T-helper 2 cell treated with Interferon-gamma antibody and Interleukin-4, amounts not matched to agents 5 μg/mL and 100 μg/mL, for 36 hours (primary cell): ENCODE measurements at places on chromosomes 3 and 15.

DNA sequence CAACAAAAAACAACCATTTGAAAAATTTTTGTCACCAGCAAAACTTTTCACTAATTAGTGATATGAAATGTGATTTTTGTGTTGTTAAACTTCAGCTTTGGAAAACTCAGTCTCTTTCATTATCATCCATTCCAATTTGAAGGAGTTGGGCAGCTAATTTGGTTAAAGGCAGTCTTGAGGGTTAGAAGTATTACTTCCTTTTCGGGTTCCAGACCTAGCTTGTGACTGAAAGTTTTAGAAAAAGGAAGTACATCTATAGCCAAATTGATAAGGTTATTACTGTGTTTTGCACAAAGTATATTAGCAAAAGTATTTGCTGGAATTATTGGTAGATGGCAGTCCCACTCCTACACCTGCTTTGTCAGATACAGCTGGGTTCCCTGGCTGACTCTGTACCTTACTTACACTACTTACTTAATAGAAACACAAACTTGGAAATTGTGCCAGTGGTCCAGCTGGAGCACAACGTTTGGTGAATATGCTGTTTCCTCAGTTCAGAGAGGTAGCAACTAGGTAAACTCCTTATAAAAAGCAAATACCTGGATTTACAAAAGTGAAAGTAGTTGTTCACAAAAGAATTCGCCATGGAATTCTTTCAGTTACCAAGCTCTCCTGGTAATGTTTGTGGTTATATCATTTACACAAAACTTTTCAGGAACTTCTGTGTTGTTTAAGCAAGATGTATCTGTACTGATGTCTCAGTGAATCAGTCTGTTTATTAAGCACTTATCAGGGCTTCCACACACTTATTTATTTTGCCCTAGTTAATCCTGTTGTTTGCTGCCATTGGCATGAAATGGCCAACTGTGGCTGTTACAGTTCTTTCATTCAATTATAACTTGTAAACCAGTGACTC is 31.6 kb downstream of the TIPARP start:
- no peak overlapping the region for H3K4me3 ChIP-seq
- H3K4me1 ChIP-seq = peaks cover 35% of the 10 kb centered on the region
- H3K27ac ChIP-seq = no peak overlapping the region

DNA sequence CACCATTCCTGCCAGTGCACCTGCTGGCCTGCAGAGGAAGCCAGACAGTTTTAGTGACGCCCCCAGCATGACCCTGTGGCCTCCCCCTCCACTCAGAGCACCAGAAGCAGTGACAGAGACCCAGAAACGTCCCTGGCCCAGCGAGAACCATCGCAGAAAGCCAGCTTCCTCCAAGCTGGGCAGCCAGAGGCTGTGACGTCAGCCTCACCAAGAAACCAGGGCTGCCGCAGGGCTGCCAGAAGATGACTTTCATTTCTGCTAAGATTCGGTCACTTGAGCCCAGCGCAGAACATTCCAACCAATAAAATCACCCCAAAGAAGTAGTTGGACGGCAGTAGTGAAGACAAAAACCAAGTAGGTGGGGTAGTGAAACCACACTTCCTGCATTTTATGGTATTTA is 29.6 kb upstream of the RPL32 start:
- peaks cover 23% of the 10 kb centered on the region for H3K27me3 ChIP-seq
- no peak for DNase-seq
- no peaks in the 10 kb centered on the region for H3K36me3 ChIP-seq
- H3K4me3 ChIP-seq = peak overlapping the region; percentile 41
- peaks cover 10% of the 10 kb centered on the region for H3K4me1 ChIP-seq

GRCh38 chr3:25520926-25521559 is 93.0 kb downstream of the RARB start:
- H3K4me3 ChIP-seq = no peak overlapping the region
- H3K27me3 ChIP-seq = peaks cover 2% of the 10 kb centered on the region
- H3K36me3 ChIP-seq = no peaks in the 10 kb centered on the region
- H3K4me1 ChIP-seq = no peaks in the 10 kb centered on the region

DNA sequence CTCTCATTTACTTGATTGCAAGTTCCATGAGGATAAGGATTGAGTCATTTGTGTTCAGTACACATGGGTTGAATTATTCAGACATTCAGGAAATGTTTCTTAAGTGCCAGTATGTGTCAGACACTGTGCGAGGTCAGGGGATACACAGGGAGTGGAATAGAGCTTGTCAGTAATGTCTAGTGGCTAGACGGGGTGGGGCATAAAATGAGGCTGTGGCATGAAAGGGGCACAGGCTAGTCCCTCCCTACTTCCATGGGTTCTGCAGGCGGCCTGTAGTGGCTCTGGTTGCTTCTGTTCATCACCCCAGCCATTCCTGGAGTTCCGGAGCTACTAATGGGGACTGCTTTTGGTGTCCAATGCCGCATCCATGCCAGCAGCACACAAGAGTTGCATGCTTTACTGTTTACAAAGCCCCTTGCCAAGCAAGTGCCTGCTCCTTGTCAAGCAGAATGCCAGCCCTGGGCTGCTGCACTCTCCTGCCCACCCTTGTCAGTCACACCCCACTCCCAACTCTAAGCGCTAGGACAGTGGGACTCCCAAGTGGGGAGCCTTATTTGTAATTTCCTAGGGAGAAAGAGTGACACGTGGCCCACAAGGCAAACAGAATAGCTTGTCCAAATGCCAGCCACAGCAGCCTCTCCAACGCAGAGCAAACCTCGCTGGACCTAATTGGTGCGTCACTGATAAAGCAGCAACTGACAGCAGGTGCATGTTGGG is 70.8 kb downstream of the RAB11A start:
- no peaks in the 10 kb centered on the region for H3K36me3 ChIP-seq
- no peak overlapping the region for H3K27ac ChIP-seq
- no peak overlapping the region for H3K4me3 ChIP-seq
- H3K4me1 ChIP-seq = peaks cover 15% of the 10 kb centered on the region
- peaks cover 20% of the 10 kb centered on the region for H3K27me3 ChIP-seq

- H3K4me1 ChIP-seq = peaks cover 22% of the 10 kb centered on the region
- H3K4me3 ChIP-seq = no peak overlapping the region
- DNase-seq = peak; percentile 69
- H3K27me3 ChIP-seq = no peaks in the 10 kb centered on the region
- H3K36me3 ChIP-seq = no peaks in the 10 kb centered on the region
- no peak overlapping the region for H3K27ac ChIP-seq
These were observed 91.7 kb upstream of the FGF12 start for GRCh38 chr3:192819001-192819569.

DNA sequence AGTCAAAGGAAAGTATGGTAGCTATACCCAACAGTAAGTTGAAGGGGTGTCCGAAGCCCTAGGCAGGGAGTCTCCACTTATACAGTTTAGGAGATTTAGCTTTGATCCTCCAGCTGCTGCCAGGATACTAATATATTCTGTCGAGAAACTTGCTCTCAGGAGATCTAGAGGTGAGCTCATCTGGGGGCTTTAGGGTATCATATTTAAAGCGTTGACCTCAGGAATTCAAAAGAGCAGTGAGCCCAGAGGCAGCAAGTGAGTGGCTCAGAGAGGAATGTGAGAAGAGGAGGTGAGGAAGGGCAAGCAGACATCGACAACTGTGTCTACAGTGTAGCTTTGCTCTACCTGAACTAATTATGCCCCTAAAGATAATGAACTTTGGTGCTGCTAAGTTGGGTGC is 245.1 kb upstream of the LRTM1 start:
- H3K4me1 ChIP-seq = no peaks in the 10 kb centered on the region
- H3K27ac ChIP-seq = no peak overlapping the region
- H3K36me3 ChIP-seq = no peaks in the 10 kb centered on the region
- no peaks in the 10 kb centered on the region for H3K27me3 ChIP-seq

- H3K4me3 ChIP-seq = no peak overlapping the region
- no peaks in the 10 kb centered on the region for H3K4me1 ChIP-seq
- H3K27ac ChIP-seq = no peak overlapping the region
- no peak for DNase-seq
These were observed 287.6 kb downstream of the BCHE start for GRCh38 chr3:165549665-165550064.

DNA sequence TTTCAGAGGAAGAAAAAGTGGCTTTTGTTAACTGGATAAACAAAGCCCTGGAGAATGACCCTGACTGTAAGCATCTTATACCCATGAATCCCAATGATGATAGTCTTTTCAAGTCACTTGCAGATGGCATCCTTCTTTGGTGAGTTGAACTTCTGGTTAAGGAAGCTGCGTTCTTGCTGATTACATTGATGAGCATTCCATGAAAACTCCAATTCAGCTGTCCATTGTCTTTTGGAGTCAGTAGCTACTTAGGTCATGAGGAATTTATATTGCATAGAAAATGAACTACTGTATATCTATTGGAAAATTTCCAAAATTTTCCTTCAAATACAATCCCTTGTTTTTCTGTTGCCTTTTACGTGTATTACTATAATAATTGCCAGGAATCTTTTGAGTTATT is 47.7 kb upstream of the TRPC1 start:
- H3K27me3 ChIP-seq = no peaks in the 10 kb centered on the region
- H3K4me3 ChIP-seq = no peak overlapping the region
- no peak for DNase-seq
- H3K4me1 ChIP-seq = no peaks in the 10 kb centered on the region
- no peaks in the 10 kb centered on the region for H3K36me3 ChIP-seq

GRCh38 chr15:60213377-60214000 is 184.3 kb downstream of the ANXA2 start:
- H3K27me3 ChIP-seq = peaks cover 27% of the 10 kb centered on the region
- no peak overlapping the region for H3K4me3 ChIP-seq
- H3K36me3 ChIP-seq = no peaks in the 10 kb centered on the region
- no peak for DNase-seq
- H3K4me1 ChIP-seq = no peaks in the 10 kb centered on the region

DNA sequence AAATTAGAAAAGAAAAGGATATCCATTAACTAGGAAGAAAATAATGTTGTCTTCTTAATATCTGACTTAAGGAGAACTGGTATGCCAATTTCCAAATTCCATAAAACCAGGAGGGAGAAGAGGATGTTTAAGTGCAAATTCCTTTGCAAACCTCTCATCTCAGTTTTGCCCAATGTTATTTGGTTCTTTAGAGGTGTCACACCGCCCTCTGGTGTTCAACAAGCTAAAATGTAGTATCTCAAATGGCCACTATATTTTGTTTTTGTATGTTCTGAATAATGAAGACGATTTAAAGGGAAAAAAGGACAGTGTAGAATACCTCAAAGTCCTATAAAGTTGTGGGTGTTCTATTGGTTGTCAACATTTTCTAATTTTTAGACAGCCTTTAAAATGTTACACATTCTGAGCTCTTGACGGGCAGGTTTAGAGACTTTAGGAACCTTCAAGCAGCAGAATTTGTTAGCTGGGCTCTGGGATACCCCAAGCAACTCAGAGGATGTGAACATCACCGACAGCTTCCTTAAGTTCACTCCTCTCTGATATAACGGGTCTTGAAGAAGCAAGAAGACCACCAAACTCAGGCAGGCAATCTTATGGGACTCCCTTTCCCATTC is 458.3 kb downstream of the MFSD1 start:
- no peak overlapping the region for H3K27ac ChIP-seq
- no peaks in the 10 kb centered on the region for H3K4me1 ChIP-seq
- no peaks in the 10 kb centered on the region for H3K36me3 ChIP-seq

GRCh38 chr15:82146990-82147461 is 101.2 kb upstream of the MEX3B start:
- H3K36me3 ChIP-seq = peaks cover 9% of the 10 kb centered on the region
- no peak for DNase-seq
- H3K27me3 ChIP-seq = no peaks in the 10 kb centered on the region
- no peak overlapping the region for H3K4me3 ChIP-seq
- H3K27ac ChIP-seq = no peak overlapping the region
- H3K4me1 ChIP-seq = no peaks in the 10 kb centered on the region

GRCh38 chr3:175127075-175127662 is 268.0 kb downstream of the NAALADL2 start:
- H3K36me3 ChIP-seq = no peaks in the 10 kb centered on the region
- H3K4me3 ChIP-seq = no peak overlapping the region
- DNase-seq = no peak
- no peaks in the 10 kb centered on the region for H3K27me3 ChIP-seq
- no peak overlapping the region for H3K27ac ChIP-seq

DNA sequence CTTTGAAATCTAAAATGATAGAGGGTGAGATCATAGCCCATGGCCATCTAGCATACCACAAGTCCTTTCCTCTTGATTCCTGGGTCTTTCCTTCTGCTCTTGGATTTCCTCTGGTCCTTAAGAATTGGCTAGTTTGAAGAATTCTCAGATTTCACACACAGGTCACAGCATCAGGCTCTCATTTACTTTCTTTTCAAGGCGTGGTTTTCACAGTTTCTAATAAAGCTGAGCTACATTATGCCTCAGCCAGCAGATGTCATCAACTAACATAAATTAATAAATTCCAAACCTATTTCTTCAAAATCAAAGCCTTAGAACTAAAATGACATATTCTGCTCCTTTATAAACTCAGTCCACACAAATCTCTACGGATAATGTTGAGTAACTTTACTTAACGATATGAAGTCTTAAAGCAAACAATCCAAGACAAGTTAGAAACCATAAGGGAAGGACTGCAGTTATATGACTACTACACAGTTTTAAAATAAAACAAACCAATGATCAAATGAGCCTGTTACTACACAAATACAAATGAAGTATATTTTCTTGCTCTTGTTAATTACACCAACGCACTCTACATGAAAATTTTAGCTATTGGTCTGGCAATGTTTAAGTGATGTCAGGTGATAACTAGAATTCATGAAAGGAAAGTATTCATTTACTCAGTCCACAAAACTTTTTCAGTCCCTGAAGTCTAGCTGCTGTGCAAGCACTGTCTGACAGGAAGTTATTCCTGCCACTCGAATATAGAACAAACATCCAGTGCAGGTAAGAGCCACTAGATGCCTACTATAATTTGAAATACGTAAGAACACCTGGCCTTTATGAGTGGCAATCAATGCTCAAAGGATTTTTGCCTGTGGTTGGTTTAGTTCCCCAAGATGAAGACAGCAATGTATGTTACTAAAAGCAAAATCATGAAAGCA is 9.2 kb downstream of the CCDC14 start:
- no peaks in the 10 kb centered on the region for H3K4me1 ChIP-seq
- H3K36me3 ChIP-seq = peaks cover 37% of the 10 kb centered on the region
- H3K27me3 ChIP-seq = no peaks in the 10 kb centered on the region
- H3K4me3 ChIP-seq = no peak overlapping the region
- H3K27ac ChIP-seq = no peak overlapping the region
- no peak for DNase-seq

DNA sequence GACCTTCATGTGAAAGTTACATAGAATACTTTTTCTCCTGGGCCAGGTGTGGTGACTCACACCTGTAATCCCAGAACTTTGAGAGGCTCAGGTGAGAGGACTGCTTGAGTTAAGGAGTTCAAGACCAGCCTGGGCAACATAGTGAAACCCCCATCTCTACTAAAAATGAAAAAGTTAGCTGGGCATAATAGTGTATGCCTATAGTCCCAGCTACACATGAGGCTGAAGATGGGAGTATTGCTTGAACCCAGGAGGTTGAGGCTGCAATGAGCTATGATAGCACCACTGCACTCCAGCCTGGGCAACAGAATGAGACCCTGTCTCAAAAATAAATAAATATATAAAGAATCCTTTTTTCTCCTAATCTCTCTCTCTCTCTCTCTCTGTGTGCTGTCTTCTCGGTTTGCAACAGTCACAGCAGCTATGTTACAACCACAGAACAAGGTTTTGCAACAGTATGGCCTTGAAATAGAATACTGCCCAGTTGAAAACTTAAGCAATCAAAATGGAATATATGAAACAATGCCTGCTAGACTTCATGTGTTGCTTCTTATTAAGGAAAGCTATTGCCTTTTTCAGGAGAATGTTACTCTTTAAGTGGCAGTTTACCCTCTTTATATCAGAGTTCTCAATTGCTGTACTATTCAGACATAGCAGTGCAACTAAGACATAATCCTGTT is 12.3 kb upstream of the DENND4A start:
- no peak overlapping the region for H3K4me3 ChIP-seq
- peak overlapping the region; percentile 65 for H3K27ac ChIP-seq
- peaks cover 36% of the 10 kb centered on the region for H3K4me1 ChIP-seq
- peaks cover 3% of the 10 kb centered on the region for H3K36me3 ChIP-seq
- H3K27me3 ChIP-seq = no peaks in the 10 kb centered on the region
- no peak for DNase-seq
